ENCODE measurements at places on chromosomes 5 and 9.

DNA sequence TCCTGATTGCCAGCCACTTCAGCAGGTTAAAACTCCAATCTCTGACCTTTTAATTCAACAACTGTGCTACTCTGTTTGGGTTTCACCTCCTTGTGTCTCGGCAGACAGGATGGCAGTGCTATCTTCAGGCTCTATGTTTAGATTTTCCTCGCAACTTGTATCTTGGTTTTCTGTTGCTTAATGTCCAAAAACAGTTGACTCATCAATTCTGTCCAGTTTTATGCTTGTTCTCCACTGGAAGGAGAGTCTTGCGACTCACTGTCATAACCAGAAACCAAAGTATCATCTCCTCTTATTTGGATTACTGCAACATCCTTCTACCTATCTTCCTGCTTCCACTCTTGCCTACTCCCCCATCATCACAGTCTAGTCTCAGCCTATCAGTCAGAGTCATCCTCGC, 130.9 kb upstream of the ADAMTS16 start:
- DNase-seq = no peak

GRCh38 chr5:95647886-95648860, 1.6 kb downstream of the RFESD start:
- peak; percentile 28 for DNase-seq

GRCh38 chr5:122137702-122138101, 8.4 kb downstream of the ZNF474 start:
- DNase-seq = no peak

DNA sequence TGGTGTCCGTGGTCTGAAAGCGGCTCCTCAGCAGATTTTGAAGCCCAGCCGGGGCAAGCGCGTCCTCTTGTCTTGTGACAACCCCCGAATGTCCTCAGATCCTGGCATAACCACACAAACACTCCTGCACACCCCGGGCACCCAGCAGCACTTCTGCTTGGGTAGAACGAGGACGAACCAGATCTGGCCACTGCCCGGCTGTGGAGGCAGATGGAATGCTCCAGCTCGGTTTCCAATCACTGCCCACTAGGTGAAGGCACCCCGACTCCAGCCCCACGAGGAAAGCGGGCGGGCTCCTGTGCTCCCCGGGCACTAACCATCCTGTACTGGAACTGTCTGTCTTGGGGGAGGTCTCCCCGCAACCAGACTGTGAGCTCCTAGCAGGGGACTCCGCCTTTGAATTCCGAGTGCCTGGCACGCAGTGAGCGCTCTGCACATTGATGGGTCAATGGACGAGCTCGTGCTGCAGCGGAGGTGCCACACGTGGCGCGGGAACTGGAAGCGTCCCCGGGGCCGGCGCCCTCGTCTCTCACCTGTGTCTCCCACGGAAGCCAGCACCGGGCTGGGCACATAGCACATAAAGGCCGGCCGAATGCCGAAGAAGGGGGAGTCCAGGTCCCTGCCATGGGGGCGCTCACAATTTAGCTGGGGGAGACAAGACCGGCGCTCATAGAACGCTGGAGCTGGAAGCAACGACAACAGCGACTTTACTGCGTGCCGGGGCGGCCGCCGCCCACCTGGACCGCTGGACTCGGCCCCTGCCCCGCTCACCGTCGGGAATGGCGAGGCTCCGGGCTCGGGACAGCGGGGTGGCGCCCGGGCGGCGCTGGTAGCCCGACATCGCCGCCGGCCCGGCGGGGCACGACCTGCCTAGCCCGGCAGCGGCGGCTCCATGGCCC, 608 bp downstream of the ENTR1 start:
- DNase-seq = peak; percentile 65

- no peak for DNase-seq
Measured at GRCh38 chr5:127685662-127686061, 17.5 kb upstream of the CCDC192 start.

DNA sequence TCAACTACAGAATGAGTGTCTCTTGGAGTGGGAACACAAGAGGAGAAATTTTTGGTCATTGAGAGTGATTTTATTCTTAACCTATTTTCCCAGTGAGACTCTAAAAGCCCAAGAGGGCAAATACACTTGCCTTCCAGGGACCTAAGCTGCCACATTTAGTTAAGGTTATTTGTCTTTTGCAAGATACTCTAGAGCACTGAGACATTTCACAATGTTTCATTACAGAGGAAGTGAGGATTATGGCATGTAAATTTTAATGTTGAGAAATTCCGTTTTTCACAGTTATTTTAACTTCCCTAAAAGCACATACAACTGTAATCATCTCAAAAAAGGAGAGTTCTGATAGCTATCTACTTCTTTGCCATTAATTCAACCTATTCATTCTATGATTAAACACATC, 38.7 kb upstream of the RAB3C start:
- DNase-seq = no peak

DNA sequence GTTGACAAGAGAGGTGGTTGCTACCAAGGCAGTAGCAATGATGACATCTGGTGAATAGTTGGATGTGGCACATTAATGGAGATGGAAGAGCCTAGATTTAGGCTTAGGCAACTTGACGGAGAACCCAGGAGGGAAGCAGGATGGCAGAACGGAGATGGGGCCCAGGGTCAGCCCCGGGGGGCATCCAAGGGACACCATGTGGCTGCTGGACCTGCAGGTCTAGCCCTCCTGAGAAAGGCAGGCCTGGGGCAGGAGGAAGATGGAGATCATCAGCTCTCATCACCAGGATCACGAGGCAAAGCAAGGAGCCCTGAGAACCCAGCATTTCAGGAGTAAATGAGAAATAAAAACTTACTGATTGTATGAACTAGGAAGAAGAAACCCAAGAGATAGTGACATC, 216.2 kb downstream of the AUH start:
- no peak for DNase-seq

- DNase-seq = no peak
Measured at GRCh38 chr5:133356984-133357421, 255.3 kb downstream of the FSTL4 start.

- no peak for DNase-seq
Measured at GRCh38 chr5:126924331-126925033, 105.9 kb downstream of the MARCHF3 start.

- DNase-seq = peak; percentile 3
Measured at GRCh38 chr5:112485934-112486355, 66.9 kb upstream of the EPB41L4A start.

DNA sequence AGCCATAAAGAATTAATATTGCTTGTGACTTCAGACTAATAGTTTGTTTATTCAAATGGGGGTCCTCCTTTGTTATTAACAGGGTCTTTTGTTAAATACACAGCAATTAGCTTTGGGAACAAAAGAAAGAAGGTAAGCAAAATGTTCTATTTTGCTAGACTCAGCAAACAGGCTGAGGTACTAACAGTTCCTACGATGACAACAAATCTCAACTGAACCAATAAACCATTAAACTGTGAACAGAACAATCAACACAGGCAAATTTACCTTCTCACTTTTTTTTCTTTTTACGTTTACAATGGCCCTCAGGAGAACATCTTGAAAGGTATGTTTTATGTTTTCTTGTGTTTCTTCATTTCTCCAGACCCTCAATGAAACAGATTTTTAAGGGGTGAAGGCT, 207.2 kb downstream of the NFIB start:
- no peak for DNase-seq

DNA sequence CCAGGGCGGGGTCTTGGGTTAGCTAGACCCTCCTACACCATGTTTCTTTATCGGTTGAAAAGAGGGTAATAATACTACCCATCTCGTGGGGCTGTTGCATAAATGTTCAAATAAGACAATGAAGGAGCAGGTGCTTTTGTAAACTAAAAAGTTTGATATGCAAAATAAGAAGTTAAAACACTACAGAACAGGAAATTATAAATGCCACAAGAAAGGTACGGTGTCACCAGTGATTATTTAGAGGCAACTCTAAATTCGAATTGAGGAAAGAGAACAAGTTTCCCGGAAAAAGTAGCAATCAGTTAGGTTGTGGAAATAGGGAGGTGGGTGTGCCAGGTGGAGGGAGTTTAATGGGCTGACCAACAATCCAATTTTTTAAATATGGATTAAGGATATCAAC, 2.5 kb upstream of the PHF19 start:
- DNase-seq = no peak

DNA sequence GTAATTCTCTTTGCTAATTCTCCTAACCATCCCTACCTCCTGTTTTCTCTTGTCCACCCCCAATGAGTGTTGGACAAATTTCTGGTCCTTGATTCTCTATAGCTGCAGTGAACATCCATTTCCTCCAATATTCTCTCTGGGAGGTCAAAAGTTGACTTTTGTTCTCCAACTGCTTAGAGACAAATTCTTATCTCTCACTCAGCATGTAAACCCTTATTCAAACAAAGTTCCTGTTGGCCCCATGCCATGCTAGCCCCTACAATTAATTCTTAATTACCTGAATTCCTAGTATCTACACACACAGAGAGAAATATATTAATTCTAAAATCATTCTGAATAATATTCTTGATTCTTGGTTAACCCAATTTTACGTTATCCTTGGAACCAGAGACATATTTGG, 472.9 kb upstream of the ACTBL2 start:
- no peak for DNase-seq

- DNase-seq = peak; percentile 15
Measured at GRCh38 chr5:39650008-39650762, 225.4 kb upstream of the DAB2 start.

- peak; percentile 47 for DNase-seq
Measured at GRCh38 chr5:172939071-172939470, 20.2 kb upstream of the RPL26L1 start.

- DNase-seq = no peak
Measured at GRCh38 chr5:41754857-41755256, 115.4 kb downstream of the OXCT1 start.

DNA sequence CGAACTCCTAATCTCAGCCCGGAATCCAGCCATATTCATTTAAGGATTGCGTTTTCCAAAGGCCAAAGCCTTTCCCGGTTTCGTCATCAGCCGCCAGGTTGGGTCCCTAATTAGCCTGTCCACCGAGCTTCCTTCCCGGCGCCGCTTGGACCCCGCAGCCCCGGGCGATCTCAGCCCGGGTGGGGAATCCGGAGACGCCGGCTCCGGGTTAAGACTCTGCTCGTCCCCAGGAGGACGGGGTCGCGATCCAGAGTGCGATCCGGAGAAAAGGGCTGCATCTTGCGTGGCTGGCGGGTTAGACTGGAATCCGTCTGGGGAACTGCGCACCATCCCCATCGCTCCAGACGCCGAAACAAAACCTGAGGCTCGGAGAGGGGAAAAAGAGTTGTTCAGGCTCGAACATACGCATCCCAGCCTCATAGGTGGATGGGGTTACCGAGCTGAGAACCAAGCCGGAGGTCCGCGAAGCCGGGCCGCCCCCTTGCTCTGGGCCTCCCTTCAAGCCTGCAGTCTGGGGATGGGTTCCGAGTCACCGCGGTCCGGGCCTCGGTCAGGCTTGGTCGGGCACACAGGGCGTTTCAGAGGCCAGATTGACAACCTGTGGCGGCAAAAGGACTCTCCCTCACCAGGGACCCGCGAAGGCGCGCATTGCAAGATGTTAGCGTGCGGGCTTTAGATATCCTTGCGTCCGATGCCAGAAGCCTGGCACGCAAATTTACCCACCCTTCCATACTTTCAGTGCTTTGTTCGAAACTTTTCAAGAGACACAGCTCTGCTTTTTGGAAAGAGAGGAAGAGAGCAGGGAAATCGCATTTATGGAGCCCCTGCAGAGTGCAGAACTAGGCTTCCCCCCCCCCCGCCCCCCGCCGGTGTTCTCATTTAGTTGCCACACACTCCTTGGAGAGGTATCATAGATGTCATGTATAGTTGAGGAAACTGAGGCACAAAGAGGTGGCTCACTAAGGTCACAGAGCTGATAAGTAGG, 7.9 kb downstream of the MSX2 start:
- no peak for DNase-seq

DNA sequence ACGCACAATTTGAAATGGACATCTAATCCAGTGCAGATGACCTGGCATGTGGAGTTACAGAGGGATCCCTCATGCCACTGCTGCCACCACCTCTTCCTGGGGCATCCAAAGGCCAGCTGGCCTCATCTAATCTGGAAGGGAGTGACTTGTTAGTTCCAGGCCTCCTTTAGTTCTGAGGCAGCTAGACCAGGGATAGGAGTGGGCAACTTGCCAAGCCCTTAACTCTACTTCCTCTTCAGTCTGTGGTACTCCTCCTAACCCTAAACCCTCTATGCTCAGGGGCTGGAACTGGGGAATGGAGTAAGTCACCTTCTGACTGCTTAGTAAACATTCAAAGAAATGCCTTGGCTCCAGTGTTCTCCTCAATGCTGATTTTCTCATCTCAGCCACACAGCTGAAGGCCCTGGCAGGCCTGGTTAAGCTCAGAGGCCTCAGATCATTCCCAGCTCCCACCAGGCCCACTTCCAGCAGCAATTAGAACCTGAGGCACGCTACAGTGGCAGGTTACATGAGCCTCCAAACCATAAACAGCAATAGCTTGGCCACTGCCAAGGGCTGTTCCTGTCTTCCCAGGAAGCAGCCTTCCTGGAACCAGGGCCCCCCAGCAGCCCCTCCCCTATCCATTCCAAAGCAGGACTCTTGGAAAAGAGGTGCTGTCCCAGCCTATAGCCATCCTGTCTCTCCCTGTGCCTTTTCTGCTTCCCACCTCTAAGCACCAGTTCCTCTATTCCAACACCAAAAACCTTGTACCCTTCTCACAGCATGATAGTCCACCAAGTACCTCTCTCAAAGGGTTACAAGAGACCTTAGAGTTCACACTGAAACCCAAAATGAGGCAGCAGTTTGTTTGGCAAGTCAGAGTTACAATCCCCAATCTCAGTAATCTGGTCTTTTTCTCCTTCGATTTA, 2.0 kb downstream of the EIF4EBP3 start:
- peak; percentile 75 for DNase-seq

GRCh38 chr9:37954581-37954981, 50.7 kb upstream of the SLC25A51 start:
- no peak for DNase-seq

- peak; percentile 53 for DNase-seq
Measured at GRCh38 chr5:135309391-135310327, 89.4 kb downstream of the MACROH2A1 start.

GRCh38 chr5:74310997-74311930, 329.3 kb downstream of the ENC1 start:
- no peak for DNase-seq

DNA sequence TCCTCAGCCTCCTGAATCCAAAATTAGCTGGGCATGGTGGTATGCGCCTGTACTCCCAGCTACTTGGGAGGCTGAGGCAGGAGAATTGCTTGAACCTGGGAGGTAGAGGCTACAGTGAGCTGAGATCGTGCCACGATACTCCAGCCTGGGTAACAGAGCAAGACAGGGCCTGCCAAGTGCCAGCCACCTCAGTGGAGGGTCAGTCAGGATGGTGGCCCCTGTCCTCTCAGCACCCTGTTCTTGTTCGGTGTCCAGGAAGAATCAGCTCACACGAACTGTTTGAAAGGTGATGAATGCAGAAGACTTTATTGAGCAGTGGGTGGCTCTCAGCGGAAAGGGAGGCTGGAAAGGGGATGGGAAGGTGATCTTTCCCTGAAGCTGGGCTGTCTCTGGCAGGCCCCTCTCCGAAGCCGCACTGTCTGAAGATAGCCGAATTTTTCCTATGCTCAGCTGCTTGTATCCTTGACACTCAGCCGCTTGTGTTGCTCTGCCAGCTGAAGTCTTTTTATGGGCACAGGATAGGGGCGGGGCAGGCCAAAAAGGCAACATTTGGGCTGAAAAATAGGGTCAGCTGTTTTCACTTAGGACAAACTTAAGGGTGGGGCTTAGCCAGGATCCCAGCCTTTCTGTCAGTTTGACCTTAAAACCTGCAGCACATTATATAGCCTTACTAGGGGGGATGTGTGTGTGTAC, 50.9 kb downstream of the UBE2R2 start:
- no peak for DNase-seq
